ENCODE measurements at places on chromosomes 6 and 20.

- no peak for DNase-seq
Measured at GRCh38 chr6:47247227-47247797, 62.4 kb downstream of the TNFRSF21 start.

DNA sequence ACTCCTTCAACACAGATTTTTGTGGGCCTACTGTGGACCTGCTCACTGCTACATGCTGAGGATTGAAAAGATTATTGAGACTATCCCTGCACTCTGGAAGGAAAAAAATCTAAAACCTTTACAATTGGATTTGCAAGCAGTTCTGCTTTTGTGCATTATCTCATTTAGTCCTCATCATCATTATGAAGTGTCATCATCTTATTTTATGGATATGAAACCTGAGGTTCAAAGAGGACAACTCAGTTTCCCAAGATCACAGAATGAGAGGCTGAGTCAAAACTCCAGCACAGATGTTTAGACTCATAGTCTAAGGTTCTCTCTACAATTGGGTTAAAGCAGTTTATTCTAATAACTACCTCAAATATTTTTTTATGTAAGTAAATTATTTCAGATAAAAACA, 160.2 kb upstream of the MARCKS start:
- no peak for DNase-seq

GRCh38 chr6:110325197-110325596, 33.0 kb downstream of the METTL24 start:
- no peak for DNase-seq

GRCh38 chr6:155795173-155795796, 339.6 kb upstream of the NOX3 start:
- no peak for DNase-seq

DNA sequence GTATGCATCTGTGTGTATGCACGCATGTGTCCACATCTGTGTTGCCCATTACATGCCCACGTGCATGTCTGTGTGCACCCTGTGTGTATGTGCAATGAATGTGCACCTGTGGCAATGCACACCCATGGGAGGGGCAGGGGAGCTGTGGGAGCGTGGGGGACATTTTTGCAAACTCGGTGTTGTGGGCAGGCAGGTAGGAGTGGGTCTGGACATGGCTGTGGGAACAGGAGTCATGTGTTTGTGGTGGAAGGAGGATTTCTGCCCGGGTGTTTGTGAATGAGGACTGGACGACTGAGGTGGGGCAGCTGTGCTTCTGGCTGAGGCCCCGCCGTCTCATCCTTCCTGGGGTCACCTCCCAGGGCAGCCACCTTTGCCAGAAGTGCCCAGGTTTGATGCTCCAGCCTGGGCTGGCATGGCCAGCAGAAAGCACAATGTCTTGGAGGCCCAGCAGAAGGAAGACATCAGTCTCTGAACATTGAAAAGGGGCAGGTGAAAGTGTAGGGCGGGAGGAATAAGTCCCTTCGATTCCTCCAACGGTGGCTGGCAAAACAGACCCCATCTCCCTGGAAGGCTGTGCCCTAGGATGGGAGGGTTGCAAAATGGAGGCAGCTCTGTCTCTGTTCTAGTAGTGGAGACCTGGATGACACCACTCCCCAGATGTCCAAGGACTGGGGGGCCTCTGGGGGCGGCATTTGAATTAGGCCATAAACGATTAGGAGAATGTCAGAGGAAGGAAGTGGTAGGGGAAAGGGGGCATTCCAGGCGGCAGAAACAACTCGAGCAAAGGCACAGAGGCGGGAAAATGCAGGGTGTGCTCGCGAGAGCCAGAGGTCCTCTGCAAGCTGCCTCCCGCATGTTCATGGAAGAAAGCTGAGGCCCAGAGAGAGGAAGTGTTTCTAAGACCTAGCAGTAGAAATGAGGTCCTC, 19.1 kb upstream of the ARMC12 start:
- no peak for DNase-seq

- no peak for DNase-seq
Measured at GRCh38 chr6:46451343-46451742, 39.9 kb downstream of the RCAN2 start.
